ENCODE measurements at places on chromosomes 6 and 20.
A peak's percentile ranks its signal among the peaks of the same experiment; 100 is the strongest.

GRCh38 chr20:5327356-5327755, 10.6 kb upstream of the PROKR2 start:
- no peak for DNase-seq

GRCh38 chr20:38164069-38164468, 1.0 kb downstream of the TGM2 start:
- no peak for DNase-seq

DNA sequence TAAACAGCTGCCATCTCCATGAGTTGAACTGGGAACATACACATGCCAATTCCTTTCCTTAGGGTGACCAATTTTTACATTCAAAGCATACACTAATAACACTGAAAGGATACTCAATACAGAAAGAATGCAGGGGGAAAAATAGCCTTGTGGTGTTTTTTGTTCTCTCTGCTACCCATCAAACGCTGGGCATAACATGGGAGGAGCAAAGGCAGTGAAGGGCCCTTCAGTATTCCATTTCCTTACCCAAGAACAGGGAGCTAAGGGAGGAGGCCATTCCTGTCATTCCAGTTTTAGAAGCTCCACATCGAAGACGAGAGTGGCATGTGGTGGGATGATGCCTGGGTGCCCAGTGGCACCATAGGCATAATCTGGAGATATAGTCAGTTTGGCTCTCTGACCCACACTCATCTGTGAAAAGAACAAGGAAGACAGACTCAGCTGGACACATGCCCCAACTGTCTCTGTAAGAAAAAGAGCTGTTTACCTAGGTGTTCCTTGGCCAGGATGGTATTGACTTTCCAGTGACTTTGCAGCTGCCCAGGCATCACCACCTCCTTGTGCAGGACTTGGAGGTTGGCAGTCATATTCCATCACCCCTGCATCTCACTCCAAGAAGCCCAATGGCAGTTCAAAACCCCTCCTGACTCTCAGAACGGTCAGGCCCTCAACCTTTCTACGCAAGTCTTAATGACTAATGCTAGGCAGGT, 20.9 kb downstream of the FKBP1A start:
- DNase-seq, result no peak

- no peak for DNase-seq
These were observed 25.5 kb downstream of the GNAS start for GRCh38 chr20:58877976-58878360.

GRCh38 chr6:89895276-89895874, 1.1 kb downstream of the GJA10 start:
- DNase-seq, result peak; percentile 49

DNA sequence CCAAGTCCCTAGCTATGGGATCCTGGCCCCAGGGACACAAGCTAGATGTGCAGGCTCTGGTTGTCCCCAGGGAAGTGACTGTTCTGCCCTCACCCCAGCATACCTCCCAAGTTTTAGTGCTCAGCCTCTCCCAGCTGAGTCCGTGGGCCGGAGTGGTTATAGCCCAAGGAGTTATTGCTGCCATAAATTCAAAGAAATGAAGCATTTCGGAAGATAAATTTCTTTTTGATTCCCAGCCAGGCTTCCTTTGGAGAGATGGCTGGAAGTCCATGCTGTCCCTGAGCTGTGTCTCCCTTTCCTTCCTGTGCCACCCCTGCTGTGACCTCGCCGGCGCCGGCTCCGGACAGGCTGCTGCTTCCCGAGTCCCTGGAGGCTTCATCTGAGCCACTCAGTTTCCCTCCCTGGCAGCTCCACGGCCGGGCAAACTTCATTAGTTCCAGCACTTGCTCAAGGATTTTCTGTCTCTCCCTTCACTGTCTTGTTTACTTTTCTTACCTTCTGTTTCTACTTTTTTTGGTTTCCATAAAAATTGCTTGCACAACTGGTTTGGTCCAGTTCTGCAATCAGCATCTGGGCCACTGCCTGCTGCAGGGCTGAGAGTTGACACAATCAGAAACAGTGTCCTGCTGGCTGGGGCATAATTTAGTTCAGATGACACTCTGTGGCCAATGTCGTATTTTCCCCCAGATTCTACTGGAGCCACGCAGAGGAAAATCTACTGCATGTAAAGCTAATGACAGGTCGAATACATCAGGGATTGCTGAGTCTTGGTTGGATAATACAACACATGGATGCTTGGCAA, 225.5 kb downstream of the SYNDIG1 start:
- no peak for DNase-seq

Data from retina (tissue), 1 donor.